H54 (cell line): ENCODE measurements at places on chromosomes 1 and 21.

GRCh38 chr1:91383456-91383855 lies 21.2 kb downstream of the HFM1 start:
- DNase-seq, result no peak

GRCh38 chr1:174174461-174175329 lies 15.4 kb downstream of the RABGAP1L start:
- no peak for DNase-seq

DNA sequence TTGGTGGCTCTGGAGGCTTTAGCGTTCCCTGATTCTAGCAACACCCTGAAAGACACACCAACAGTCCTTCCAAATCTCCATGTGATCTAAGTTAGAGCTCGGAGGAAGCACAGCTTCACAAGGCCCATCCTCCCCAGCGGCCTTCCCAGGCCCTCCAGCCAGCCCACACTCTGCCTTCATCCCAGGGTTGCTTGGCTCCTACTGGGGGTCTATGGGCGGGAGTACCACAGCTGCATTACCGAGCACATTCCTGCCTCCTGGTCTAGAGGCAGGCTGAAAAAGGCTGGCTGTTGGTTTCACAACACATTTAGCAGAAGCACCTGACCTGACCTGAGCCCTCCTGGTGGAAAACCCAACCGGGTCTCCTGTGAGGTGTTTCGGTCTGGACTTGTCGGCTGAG lies 54.7 kb upstream of the TRIM67 start:
- no peak for DNase-seq

- DNase-seq, result no peak
These were observed 539 bp downstream of the ANP32E start for GRCh38 chr1:150235294-150235851.

DNA sequence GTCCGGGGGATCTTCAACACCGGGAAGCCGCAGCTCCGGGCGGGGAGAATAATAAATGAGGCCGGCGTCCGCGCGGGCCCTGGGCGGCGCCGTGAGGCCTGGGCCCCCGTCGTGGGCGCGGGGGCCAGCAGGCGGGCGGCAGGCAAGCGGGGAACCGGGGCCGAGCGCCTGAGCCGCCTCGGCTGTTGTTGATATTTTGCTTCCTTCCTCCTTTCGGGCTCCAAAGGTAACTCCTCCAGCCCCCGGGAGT lies at the start of gene MEF2D:
Gene MEF2D, minus strand, starts transcription at position 233 of the 250 bp plus-strand sequence. CDS start 17,483 bp downstream, outside the sequence.
- DNase-seq, result no peak

DNA sequence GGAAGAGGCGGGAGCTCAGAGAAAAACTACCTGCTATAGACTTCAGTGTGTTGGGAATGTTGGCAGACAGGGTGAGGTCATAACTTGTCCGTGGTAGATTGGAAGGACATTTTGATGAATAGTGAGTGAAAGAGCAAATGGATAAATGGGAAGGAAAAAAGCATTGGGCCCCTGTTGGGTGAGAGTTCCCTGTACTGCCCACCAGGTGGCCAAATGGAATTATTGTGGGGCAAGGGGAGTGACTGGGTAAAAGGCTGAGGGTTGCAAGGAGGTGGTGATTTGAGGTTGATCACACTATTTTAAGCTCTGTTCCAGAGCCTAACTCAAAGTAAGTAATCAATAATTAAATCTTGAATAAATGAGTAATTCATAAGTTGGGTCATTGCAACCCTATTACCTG lies 60.4 kb downstream of the MRPS6 start:
- no peak for DNase-seq

GRCh38 chr1:235450886-235451483 lies 53.3 kb downstream of the B3GALNT2 start:
- DNase-seq, result no peak
